K562 (cell line): ENCODE measurements at places on chromosomes 4 and X. TPM values are rescaled to one million over a fixed set of nuclear protein-coding genes. Genes with fewer than 3 reads are reported as not detected.

IL2 gene
- total RNA-seq, result 0.89 and 1.6 TPM in 2 replicates

SPOCK3 gene
- not detected in 2 replicates for total RNA-seq

UGT2B11 gene
- total RNA-seq, result not detected in 2 replicates

RHOXF1 gene
- not detected in 2 replicates for total RNA-seq

INTS6L gene
- total RNA-seq, result 17.8 and 19.7 TPM in 2 replicates

TENT5D gene
- total RNA-seq, result 0.11 TPM in 2 replicates

STATH gene
- total RNA-seq, result not detected in 2 replicates

AFM gene
- total RNA-seq, result 0.07 TPM in 1 of 2 replicates, not detected in the other

PROM1 gene
- total RNA-seq, result 0.45 TPM in 1 of 2 replicates, not detected in the other

ASMT gene
- not detected in 2 replicates for total RNA-seq

THAP9 gene
- total RNA-seq, result 4.5 and 5.4 TPM in 2 replicates

ZFX gene
- total RNA-seq, result 24.0 and 25.2 TPM in 2 replicates

PNCK gene
- 1.9 and 2.2 TPM in 2 replicates for total RNA-seq

SRPX gene
- total RNA-seq, result 0.45 TPM in 1 of 2 replicates, not detected in the other

CXCL10 gene
- 0.18 TPM in 1 of 2 replicates, not detected in the other for total RNA-seq

TENM3 gene
- 0.02 and 0.04 TPM in 2 replicates for total RNA-seq

KLB gene
- 0.04 TPM in 1 of 2 replicates, not detected in the other for total RNA-seq

GPC4 gene
- total RNA-seq, result 0.11 and 0.16 TPM in 2 replicates

DSPP gene
- total RNA-seq, result not detected in 2 replicates

KDR gene
- 0.11 and 0.13 TPM in 2 replicates for total RNA-seq

RTL9 gene
- total RNA-seq, result 0.16 and 0.31 TPM in 2 replicates

BMPR1B gene
- not detected in 2 replicates for total RNA-seq

HPRT1 gene
- total RNA-seq, result 96.8 and 98.0 TPM in 2 replicates

NXF2B gene
- total RNA-seq, result 7.7 and 8.0 TPM in 2 replicates

CT45A1 gene
- 2.7 and 3.1 TPM in 2 replicates for total RNA-seq

CFI gene
- total RNA-seq, result 0.94 and 0.95 TPM in 2 replicates

TMEM185A gene
- total RNA-seq, result 6.8 and 8.8 TPM in 2 replicates

ZNF827 gene
- 0.13 and 0.40 TPM in 2 replicates for total RNA-seq

FAM184B gene
- total RNA-seq, result not detected in 2 replicates

YY2 gene
- total RNA-seq, result 2.2 TPM in 2 replicates

NPY5R gene
- not detected in 2 replicates for total RNA-seq

DRD5 gene
- total RNA-seq, result not detected in 2 replicates

CT45A3 gene
- total RNA-seq, result 1.2 TPM in 1 of 2 replicates, not detected in the other

SCRG1 gene
- total RNA-seq, result not detected in 2 replicates

ZMAT1 gene
- 0.04 TPM in 1 of 2 replicates, not detected in the other for total RNA-seq

MSX1 gene
- total RNA-seq, result 6.1 and 6.3 TPM in 2 replicates

NLGN4X gene
- 0.07 and 0.11 TPM in 2 replicates for total RNA-seq

STK26 gene
- total RNA-seq, result 50.1 and 50.7 TPM in 2 replicates

SCFD2 gene
- 29.7 and 30.3 TPM in 2 replicates for total RNA-seq

SPATA4 gene
- total RNA-seq, result not detected in 2 replicates

MAGEA1 gene
- 43.5 and 44.1 TPM in 2 replicates for total RNA-seq

OCIAD2 gene
- total RNA-seq, result 0.31 and 0.98 TPM in 2 replicates

POF1B gene
- 0.04 and 0.11 TPM in 2 replicates for total RNA-seq

FAT4 gene
- 0.02 TPM in 1 of 2 replicates, not detected in the other for total RNA-seq

SOX3 gene
- total RNA-seq, result not detected in 2 replicates

SOWAHD gene
- not detected in 2 replicates for total RNA-seq

DMRTC1B gene
- total RNA-seq, result not detected in 2 replicates

FAM47B gene
- total RNA-seq, result not detected in 2 replicates

BMP15 gene
- total RNA-seq, result not detected in 2 replicates

AFF2 gene
- 0.07 and 0.09 TPM in 2 replicates for total RNA-seq
